ENCODE measurements at places on chromosomes 12 and 14.

- no peak for DNase-seq
Measured at GRCh38 chr14:68735856-68736255, 57.0 kb downstream of the ZFP36L1 start.

- no peak for DNase-seq
Measured at GRCh38 chr12:79058342-79058741, 193.8 kb downstream of the SYT1 start.

DNA sequence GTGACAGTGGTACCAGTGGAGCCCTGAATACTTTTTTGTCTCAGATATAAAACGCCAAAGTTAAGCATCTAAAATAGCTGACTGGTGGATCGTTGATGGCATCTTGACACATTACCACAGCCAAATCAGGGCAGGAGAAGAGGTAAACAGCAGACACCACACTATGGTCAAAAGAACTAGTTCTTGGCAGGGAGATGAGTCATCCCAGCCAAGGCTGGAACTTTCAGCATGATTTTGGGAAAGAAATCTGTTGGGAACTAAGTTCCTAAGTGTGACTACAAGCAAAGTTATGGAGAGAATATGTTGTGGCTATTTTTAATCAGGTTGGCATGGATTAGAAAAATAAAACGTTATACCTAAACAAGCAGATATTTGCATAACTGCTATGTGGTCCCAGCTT is 36.9 kb downstream of the LGR5 start:
- no peak for DNase-seq

DNA sequence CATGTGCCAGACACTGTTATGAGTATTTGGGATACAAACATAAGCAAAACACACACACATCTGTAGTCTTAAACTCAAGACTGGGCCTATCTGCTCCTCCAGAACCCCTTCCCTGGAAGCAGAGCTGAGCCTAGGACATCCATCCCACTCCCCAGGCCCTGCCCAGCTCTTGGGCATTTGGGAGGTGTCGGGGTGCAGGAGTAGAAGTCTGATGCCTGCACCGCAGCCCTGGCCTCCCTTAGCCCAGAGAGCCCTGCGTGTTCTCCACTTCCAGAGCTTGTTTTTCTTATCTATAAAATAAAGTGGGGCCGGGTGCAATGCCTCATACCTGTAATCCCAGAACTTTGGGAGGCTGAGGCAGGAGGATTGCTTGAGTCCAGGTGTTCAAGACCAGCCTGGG is 11.7 kb downstream of the HSP90AA1 start:
- no peak for DNase-seq

GRCh38 chr12:116418551-116418950 is 140.6 kb upstream of the MAP1LC3B2 start:
- no peak for DNase-seq

- no peak for DNase-seq
Measured at GRCh38 chr12:6211421-6211869, 11.2 kb downstream of the CD9 start.

DNA sequence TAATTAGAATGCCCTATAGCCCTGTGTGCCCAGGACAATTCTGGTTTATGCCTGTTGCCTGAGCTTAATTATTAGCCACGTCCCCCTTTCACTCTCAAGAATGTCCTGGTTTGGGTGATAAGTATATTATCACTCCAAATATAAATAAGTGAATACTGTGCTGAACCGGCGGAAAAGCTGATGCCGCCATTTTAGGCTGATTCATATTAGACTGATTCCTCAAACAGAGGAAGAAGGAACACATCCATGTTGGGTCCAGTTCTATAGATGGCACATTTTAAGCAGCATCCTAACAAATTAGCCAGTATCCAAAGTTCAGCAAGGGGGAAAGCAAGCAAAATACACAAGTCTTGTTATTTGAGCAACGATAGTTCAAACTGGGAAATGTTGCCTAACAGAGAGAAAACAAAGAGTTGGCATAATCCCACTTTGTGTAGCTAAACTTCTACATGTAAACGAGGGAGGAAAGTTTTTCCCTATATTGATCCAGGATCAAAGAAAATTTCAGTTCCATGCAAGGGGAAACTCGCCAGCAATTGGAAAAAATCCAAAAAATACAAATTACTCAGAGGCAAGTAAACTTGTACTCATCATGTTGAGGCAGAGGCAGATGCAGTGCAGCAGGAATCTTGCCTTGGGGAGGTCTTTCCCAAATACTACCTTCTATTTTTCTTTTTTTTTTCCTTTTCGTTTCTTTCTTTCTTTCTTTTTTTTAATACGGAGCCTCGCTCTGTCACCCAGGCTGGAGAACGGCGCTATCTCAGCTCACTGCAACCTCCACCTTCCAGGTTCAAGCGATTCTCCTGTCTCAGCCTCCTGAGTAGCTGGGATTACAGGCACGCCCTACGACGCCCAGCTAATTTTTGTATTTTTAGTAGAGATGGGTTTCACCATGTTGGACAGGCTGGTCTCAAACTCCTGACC is 96.2 kb downstream of the ITPR2 start:
- DNase-seq = no peak

DNA sequence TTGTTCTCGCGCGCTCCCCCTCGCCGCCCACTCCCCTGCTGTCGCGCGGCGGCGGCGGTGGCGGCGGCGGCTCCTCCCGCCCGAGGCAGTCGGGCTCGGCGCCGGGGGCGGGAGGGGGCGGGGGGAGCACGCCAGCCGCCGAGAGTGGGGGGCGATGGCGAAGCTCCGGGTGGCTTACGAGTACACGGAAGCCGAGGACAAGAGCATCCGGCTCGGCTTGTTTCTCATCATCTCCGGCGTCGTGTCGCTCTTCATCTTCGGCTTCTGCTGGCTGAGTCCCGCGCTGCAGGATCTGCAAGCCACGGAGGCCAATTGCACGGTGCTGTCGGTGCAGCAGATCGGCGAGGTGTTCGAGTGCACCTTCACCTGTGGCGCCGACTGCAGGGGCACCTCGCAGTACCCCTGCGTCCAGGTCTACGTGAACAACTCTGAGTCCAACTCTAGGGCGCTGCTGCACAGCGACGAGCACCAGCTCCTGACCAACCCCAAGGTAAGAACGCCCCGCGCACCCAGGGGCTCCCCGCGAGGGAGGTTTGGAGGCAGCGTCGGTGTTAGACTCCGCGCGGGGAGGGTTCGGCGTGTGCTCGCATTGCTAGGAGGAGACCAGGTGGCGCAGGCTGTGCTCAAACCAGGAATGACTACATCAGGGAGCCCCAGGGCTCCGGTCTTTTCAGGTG is 629 bp downstream of the KCNMB4 start:
- peak; percentile 38 for DNase-seq

GRCh38 chr12:80364056-80364455 is 80.0 kb upstream of the PTPRQ start:
- DNase-seq = no peak

- DNase-seq = no peak
Measured at GRCh38 chr14:55313480-55313879, 42.3 kb downstream of the FBXO34 start.

GRCh38 chr12:5912437-5913334 is 32.4 kb downstream of the ANO2 start:
- no peak for DNase-seq

DNA sequence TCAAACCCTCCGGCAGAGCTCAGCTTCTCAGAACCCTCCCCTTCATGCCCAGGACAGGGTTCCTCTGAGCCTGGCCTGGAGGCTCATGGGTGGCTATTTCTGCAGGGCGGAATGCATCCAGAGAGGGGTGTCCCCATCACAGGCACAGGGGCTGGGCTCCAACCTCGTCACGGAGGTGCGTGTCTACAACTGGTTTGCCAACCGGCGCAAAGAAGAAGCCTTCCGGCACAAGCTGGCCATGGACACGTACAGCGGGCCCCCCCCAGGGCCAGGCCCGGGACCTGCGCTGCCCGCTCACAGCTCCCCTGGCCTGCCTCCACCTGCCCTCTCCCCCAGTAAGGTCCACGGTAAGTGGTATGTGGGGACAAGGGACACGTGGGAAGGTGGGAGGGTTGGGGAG is 15.7 kb downstream of the HNF1A start:
- no peak for DNase-seq

- DNase-seq = no peak
Measured at GRCh38 chr12:51793201-51793600, 55.3 kb downstream of the FIGNL2 start.

GRCh38 chr12:19801941-19802340 is 362.6 kb downstream of the AEBP2 start:
- DNase-seq = no peak

DNA sequence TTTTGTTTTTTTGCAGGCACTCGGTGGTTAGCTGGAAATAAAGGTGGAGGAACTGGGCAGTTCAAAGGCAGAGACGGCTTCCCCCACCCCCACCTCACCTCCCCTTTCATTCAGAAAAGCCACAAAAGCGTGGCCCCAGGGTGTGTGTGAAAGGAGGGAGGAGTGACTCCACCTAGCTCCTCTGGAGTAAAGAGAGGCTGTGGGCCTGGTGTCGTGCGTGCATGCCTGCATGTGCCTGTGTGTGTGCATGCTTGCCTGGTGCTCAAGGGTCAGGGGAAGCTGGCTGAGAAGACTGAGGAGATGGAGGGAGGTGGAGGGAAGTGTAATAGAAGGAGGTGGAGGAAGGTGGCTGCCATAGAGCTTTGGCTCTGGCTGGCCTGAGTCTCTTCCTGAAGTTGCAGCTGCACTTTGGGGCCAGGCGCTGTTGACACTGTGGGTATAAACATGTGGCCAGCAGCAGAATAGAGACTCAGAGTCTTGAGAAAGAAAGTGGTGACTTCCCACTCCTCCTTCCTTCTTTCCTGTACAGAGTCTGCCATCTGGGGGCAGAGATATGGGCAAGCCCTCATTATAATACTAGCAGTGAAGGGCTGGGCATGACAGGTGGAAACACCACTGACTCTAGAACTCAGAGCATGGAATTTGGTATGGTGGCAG is 36.9 kb upstream of the SINHCAF start:
- no peak for DNase-seq

GRCh38 chr12:99367181-99367580 is 280.4 kb upstream of the GARIN6 start:
- no peak for DNase-seq

DNA sequence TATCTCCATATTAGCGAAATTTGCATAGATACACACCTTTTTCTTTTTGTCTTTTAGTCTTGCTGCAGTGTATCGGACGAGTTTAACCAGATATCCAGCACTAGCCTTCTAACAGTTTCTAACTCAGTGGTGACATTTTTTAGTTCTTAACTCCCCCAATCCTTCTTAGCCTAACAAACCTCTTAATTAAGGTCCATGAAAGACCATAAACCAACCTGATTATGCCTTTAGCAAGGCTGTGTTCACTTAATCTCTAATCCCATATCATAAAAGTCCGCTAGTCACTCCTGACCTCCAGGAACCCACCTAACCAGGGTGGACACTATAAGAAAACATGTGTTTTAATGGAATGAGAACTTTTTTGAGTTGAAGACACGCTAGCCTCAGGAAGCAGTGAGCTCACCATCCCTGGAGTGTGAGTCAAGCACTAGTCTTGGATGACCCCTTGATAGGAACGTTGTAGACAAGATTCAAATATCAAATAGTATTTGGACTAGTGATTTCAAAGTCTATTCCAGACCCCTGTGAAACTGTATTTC is 9.5 kb downstream of the CDKN1B start:
- no peak for DNase-seq

DNA sequence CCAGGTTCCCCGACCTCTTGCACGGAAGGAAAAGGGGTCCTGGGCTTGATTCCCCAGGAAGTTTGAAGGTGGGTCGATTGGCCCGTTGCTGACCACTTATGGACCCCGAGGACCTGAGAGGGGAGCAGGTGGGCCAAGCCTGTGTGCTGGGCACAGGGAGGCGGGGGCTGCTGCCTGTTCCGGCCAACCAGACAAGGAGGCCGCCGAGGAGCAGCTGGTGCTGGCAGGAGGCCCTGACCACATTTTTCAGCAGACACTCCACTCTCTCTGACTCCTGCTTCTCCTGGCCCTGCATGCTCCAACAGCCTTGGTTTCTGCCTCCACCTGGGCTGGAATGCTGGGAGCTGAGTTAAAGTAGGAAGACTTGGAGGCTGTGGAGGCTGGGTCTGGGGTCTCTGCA is 42.8 kb downstream of the NOS1 start:
- no peak for DNase-seq

DNA sequence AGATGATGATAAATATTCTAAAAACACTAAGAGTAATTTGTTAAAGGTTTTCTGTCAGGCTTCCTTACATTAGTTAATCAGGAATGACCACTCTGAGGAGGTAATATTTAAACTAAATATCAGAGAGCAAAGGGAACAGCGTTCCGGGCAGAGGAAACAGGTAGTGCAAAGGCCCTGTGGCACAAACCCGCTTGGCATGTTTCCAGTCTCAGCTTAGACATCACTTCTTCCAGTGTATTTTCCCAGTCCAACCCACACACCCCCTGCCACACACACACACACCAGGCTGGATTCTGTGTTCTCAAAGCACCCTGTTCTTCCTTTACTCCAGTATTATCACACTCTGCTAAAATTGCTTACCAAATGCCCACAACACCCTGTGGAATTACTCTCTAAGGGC is 247.1 kb downstream of the RPS29 start:
- no peak for DNase-seq

GRCh38 chr12:46678426-46678825 is 147.4 kb downstream of the SLC38A4 start:
- DNase-seq = no peak

DNA sequence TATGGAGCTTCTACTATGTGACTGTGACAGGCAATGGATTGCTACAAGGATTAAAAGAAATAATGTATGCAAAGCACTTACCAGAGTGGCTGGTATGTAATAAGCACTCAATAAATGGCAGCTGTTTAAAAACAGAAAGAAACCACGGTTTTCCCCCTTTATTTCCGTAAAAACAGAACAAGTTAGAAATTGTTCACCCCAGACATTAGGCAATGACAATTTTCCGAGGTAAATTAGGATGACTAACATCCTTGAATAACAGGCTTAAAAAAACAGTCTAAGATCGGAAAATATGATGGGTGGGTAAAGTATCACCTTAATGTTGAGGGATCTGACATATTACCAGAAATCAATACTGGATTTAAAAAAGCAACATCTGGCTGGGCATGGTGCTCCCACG is 20.9 kb upstream of the CNIH1 start:
- DNase-seq = no peak

GRCh38 chr14:77990337-77990736 is 179.8 kb upstream of the NRXN3 start:
- no peak for DNase-seq

DNA sequence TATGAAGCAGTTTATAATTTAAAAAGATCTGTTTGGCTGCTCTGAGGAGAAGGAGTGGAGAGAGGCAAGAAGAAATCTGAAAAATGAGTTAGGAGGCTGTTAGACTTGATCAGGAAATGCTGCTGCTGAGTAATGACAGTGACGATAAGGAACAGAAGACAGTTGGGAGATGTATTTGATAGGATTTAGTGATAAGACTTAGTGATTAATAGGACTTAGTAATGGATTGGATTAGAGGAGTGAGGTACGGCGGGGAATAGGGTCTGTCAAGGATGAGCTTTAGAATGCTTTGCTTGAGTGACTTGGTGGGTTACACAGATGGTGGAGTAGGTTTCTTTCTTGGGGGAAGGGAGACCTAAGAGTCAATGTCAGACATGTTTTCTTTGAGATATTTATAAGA is 31.7 kb downstream of the UNC79 start:
- no peak for DNase-seq

GRCh38 chr14:69891422-69891821 is 12.2 kb downstream of the SMOC1 start:
- DNase-seq = no peak

GRCh38 chr12:18595412-18595811 is 142.4 kb downstream of the PLCZ1 start:
- no peak for DNase-seq

Data from NCI-H748 treated with DMSO at 0.1 percent for 48 hours (cell line).